ENCODE measurements at places on chromosomes 16 and 17.

DNA sequence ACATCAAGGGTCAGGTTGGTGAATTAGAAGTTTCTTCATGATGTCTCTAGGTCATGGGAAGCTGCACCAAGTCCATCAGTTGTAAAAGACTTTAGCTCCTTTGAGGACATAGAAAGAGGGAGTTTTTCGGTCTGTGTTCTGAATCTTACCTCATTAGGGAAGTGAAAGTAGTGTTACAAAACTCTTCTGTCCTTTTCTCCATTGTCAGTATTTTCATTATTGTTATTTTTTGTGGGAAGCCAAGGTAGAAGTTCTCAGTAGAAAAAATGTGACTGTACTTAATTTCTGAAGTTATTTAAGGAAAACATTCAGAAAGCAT is 24.2 kb downstream of the MAP3K3 start:
- DNase-seq: no peak

GRCh38 chr17:82985428-82985805 is 94.0 kb upstream of the METRNL start:
- no peak for DNase-seq

DNA sequence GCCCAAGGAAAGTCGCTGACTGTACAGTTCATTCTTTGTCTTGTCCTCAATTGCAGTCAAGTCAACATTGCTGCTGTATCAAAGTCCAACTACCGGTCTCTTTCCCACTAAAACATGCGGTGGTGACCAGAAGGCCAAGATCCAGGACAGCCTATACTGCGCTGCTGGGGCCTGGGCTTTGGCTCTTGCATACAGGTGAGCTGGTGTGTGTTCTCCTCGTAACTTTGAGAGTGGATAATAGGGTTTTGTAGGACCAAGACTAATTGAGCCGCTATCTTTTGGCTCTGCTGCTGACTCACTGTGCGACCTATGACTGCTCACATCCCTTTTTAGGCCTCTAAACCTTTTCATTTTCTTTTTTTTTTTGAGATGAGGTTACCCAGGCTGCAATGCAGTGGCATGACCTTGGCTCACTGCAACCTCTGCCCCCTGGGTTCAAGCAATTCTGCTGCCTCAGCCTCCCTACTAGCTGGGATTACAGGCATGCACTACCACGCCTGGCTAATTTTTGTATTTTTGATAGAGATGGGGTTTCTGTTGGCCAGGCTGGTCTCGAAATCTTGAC is 38.7 kb downstream of the PHKB start:
- no peak for DNase-seq

- DNase-seq: peak; percentile 75
Measured at GRCh38 chr17:39132192-39132610, 19.2 kb downstream of the PLXDC1 start.

DNA sequence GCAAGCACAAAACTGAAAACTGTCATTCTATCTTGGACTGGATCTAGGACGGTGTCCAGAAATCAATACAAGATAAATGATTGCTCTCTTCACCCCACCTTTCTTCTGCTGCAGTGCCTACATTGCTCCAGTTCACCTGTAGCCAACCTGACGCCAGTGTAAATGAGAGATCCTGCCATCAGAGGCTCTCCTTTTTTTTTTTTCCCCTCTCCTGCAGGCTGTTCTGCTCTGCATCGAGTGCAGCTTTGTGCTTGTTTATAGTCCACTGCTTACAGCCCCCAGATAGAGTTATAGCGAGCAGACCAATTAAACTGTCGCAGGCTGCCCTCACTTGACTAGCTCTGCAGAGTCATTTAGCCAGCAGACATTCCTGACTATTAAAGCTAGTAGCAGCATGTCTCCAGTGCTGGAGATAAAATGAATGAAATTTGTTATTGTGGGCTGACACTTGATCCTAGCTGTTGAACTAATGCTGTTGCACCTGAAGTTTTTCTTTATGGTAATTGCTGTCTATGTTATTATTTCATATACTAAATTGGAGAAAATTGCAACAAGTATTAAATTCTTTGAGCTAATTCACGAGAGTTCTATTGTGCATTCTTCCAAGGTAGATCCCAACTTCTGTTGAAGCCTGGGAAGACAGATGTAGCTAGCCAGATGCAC is 257.1 kb downstream of the FTO start:
- no peak for DNase-seq

GRCh38 chr16:15899538-15900100 is 11.2 kb upstream of the CEP20 start:
- DNase-seq: peak; percentile 55

DNA sequence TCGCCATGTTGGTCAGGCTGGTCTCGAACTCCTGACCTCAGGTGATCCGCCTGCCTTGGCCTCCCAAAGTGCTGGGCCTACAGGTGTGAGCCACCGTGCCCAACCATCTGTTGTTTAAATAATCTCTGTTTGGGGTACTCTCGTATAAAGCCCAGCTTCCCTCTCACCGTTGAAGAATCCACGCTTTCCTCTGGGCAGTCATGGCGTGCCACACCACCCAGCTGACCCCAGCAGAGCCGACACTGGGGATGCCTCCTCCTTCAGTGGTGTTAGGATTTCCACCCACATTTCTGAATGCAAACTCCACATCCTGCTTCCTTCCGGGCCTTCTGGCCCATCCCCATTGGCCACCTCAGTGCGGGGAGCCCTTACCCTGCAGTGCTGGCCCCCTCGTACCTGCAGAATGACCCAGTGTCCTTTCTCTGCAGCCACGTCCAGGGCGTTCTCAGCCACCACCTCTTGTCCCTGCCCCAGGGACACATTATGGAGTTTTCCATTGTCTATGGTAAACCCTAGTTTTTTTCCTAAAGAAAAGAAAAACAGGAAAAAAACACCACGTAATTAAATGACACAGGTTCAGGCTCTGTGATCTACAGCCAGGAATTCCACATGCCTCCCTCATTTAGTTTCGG is 60.4 kb downstream of the PGS1 start:
- DNase-seq: no peak

- DNase-seq: no peak
Measured at GRCh38 chr16:12147681-12148080, 171.1 kb downstream of the SNX29 start.

- DNase-seq: peak; percentile 4
Measured at GRCh38 chr17:39306509-39307212, 80.9 kb upstream of the STAC2 start.

- no peak for DNase-seq
Measured at GRCh38 chr17:73133911-73134649, 30.7 kb upstream of the SSTR2 start.

DNA sequence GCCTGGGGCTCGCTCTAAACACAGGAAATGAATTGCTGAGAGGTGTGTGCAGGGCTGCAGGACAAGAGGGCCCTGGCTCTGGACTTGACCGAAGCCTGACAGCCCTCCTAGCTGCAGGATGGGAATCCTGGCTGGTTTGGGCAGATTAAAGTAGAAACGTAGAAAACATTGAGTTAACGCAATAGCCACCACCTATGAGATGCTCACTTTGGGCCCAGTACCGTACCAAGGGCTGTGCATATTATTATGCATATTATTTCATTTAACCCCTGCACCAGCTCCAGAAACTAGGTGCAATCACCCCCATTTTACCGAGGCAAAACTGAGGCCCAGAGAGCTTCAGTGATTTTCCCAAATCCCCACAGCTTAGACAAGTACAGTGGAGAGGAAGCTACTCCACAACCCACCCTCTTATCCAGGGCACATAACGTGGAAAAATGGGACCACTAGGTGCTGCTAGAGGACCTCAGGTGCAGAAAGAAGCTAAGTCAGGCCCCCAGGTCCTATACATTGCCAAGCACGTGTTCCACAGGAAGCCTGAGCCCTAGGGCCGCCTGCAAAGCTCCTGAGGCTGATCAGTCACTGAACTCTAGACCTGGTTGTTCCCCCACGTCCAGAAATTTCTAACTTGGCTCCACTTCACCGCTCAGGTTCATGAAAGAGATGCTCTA is 79.2 kb downstream of the MYH11 start:
- DNase-seq: peak; percentile 35

DNA sequence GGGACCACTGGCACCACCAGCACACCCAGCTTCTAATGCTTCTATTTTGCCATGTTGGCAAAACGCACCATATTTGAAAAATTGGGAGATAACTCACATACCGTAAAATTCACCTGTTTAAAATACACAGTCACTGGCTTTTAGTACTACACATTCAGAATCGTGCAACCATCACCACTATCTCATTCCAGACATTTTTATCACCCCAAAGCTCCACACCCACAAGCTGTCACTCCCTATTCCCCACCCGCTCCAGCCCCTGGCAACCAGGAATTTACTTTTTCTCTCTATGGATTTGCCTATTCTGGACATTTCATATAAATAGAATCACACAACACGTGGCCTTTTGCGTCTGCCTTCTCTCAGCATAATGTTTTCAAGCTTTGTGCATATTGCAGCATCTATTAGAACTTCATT is 25.0 kb downstream of the PPL start:
- DNase-seq: no peak

DNA sequence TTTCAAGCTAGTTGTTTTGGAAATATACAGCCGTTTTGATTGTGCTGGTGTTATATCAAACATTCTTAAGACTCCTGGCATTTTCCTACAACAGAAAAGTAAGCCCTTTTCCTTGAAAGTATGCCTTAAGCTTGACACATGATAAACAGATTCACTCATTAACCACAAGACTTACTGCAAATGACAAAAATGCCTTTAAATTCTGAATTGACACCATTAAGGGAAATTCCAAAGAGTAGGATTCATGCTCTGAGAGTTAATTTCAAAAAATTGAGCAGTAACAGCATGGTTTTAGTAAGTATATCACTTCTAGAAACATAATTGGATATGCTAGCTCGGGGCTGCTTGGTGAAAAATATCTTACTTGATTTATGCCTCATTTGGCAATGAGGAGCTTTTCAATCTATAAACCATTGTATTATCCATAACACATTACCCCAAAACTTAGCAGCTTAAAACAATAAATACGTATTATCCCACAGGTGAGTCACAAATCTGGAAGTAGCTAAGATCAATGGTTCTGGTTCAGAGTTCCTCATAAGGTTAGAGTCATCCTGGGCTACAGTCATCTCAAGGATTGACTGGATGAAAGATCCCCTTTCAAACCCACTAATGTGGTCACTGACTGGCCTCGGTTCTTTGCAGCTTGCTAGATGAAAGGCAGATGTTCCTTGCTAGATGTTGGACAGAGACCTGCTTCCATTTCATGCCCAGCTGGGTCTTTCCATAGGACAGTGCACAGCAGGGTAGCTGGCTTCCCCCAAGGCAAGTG is 8.2 kb upstream of the PHAF1 start:
- no peak for DNase-seq

Data from AG08396 (cell line).